T-helper 17 cell (primary cell): ENCODE measurements at places on chromosomes 2 and 18. TPM values are rescaled to one million over a fixed set of nuclear protein-coding genes. Genes with fewer than 3 reads are reported as not detected.
A peak's percentile ranks its signal among the peaks of the same experiment; 100 is the strongest.

The ACMSD gene
- not detected for total RNA-seq

DNA sequence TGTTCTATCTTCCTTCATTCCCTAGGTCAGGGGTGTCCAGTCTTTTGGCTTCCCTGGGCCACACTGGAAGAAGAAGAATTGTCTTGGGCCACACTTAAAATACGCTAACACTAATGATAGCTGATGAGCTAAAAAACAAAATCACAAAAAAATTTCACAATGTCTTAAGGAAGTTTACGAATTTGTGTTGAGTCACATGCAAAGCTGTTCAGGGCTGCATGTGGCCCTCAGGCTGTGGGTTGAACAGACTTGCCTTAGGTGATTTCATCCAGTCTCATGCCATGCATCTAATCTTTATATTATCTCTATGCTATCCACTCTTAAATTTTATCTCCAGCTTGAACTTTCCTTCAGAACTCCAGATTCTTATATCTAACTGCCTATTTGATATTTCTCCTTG is 80.1 kb downstream of the CCDC85A start:
- H3K27ac ChIP-seq: no peak overlapping the region
- no peak for DNase-seq
- H3K27me3 ChIP-seq: no peaks in the 10 kb centered on the region
- no peak overlapping the region for H3K4me3 ChIP-seq
- H3K36me3 ChIP-seq: no peaks in the 10 kb centered on the region

DNA sequence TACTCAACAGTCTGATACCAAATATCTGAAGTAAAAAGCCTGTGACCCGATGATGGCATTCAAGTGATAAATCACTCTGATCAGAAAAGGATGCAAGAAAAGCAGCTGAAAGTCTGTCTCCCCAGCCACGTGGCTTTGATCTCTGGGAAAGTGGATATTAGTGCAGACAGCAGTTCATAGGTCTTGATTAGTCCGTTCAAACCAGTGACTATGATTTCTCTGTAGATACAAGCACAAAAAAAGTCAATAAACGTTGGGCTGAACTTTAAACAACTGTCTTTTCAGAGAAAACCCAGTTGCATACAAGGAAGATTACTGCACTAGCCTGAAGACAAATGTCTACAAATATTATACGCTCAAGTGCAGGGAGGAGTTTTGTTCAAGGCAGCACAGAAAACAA is 107.7 kb upstream of the CDC42EP3 start:
- H3K36me3 ChIP-seq: peaks cover 5% of the 10 kb centered on the region
- H3K4me3 ChIP-seq: no peak overlapping the region
- DNase-seq: no peak
- H3K4me1 ChIP-seq: no peaks in the 10 kb centered on the region

- no peak for DNase-seq
- H3K27me3 ChIP-seq: no peaks in the 10 kb centered on the region
- H3K36me3 ChIP-seq: no peaks in the 10 kb centered on the region
- no peaks in the 10 kb centered on the region for H3K4me1 ChIP-seq
- H3K27ac ChIP-seq: no peak overlapping the region
- H3K4me3 ChIP-seq: no peak overlapping the region
Observed at GRCh38 chr2:4967206-4967605, 725.0 kb upstream of the SOX11 start.

GRCh38 chr2:239326831-239327535 is 73.8 kb downstream of the HDAC4 start:
- no peaks in the 10 kb centered on the region for H3K27me3 ChIP-seq
- peak overlapping the region; percentile 93 for H3K27ac ChIP-seq
- peaks cover 51% of the 10 kb centered on the region for H3K4me1 ChIP-seq
- peaks cover 4% of the 10 kb centered on the region for H3K36me3 ChIP-seq
- peak; percentile 61 for DNase-seq

GRCh38 chr2:179250095-179250494 is 14.5 kb downstream of the SESTD1 start:
- no peak overlapping the region for H3K27ac ChIP-seq
- H3K4me1 ChIP-seq: peaks cover 11% of the 10 kb centered on the region

DNA sequence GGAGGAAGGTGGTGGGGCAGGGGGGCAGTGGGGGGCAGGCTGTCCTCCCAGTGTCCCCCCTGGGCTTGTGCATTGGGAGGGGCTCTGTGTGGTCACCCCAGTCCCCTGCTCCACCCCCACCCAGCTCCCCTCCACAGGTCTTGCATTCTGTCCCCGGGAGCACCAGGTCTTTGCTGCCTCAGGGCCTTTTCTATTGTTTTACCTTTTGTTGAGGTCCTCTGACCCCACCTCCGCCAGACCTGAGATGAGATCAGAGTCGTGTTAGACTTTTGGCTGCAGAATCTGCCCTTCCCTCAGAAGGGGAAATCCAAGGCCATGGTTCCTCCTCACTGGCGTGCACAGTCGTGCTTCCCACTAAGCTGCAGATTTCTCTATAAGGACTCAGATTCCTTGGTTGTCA is 20.8 kb downstream of the ATG4B start:
- no peak for DNase-seq
- no peak overlapping the region for H3K4me3 ChIP-seq
- H3K4me1 ChIP-seq: peaks cover 3% of the 10 kb centered on the region
- H3K27ac ChIP-seq: no peak overlapping the region
- no peaks in the 10 kb centered on the region for H3K27me3 ChIP-seq

DNA sequence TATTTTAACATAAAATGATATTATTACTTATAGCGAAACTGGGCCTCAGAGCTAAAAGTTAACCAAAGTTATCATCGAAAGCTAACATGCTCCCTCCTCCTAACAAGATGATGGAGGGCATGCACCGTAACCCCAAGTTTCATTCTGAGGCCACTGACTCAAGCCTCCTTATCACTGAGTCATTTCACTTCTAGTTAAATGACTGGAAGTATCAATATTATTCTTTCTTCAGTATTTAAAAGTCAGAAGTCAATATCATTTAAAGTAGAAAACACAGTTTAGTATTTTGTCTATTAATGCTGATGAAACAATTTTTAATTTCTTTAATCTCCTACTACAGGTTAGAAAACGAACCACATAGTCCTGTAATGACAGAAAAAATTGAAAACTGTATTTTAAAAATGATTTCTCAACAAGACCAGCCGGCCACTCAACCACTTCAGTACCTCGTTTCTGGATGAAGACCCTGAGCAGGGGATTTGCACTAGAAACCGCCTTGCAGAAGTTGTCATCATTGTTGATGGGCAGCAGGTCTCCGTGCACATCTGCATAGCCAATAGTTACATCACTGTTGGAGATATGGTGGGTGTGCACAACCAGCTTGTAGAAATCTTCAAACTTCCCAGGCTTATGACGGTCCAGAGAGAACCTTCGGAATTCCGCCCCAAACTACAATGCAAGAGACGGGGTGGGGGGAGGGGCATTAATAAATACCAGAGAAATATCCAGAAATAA is 44.9 kb downstream of the PARD6G start:
- DNase-seq: no peak
- peaks cover 7% of the 10 kb centered on the region for H3K36me3 ChIP-seq
- peaks cover 3% of the 10 kb centered on the region for H3K4me1 ChIP-seq

DNA sequence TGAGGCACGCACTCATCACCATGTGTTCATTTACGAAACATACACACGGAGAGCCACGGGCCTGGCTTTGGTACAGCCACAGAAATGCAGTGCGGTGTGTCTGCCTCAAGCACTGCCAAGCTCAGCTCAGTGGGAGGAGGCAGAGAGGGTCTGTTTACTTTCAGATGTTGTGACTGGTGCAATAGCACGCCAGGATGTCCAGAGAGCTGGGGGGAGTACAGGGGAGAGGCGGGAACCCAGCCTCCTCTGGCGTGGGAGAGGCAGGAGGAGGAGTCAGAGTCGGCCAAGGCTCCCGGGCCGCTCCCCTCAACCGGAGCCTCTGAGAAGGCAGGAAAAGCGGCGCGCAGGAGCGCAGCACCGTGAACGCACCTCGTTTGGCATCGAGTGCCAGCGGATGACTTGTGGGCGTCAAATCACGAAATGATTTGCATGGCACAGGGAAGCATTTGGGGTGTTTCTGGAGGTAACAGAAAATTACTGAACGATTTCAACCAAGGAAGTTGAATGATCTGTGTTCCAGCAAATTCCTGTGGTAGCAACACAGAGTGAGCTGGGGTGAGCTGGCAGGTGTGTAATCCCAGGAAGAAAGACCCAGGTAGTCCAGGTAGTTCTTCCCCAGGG is 143.0 kb downstream of the ZNF516 start:
- H3K27me3 ChIP-seq: peaks cover 8% of the 10 kb centered on the region
- H3K4me1 ChIP-seq: peaks cover 9% of the 10 kb centered on the region
- no peaks in the 10 kb centered on the region for H3K36me3 ChIP-seq
- H3K27ac ChIP-seq: no peak overlapping the region

DNA sequence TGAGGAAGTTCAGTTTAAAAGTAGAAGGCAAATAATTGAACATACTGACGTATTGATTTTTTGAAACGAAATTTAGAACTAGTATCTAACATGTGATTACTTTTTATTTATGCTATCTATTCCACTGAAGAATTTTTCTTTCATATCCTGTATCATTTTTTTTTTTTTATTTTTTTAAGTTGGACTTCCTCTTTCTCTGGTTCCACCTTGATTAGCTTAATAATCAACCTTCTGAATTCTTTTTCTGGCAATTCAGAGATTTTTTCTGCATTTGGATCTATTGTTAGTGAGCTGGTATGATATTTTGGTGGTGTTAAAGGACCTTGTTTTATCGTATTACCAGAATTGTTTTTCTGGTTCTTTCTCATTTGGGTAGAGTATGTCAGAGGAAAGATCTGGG is 411.2 kb downstream of the SOX11 start:
- no peak for DNase-seq
- no peaks in the 10 kb centered on the region for H3K36me3 ChIP-seq
- H3K27ac ChIP-seq: no peak overlapping the region

GRCh38 chr18:74692367-74693013 is 94.8 kb downstream of the ZNF407 start:
- H3K36me3 ChIP-seq: peaks cover 4% of the 10 kb centered on the region
- DNase-seq: no peak
- H3K27me3 ChIP-seq: no peaks in the 10 kb centered on the region
- H3K27ac ChIP-seq: no peak overlapping the region
- H3K4me1 ChIP-seq: peaks cover 9% of the 10 kb centered on the region

- H3K4me3 ChIP-seq: no peak overlapping the region
- no peak for DNase-seq
- no peaks in the 10 kb centered on the region for H3K27me3 ChIP-seq
- H3K36me3 ChIP-seq: peaks cover 15% of the 10 kb centered on the region
Observed at GRCh38 chr2:169909376-169909775, 82.1 kb downstream of the UBR3 start.

DNA sequence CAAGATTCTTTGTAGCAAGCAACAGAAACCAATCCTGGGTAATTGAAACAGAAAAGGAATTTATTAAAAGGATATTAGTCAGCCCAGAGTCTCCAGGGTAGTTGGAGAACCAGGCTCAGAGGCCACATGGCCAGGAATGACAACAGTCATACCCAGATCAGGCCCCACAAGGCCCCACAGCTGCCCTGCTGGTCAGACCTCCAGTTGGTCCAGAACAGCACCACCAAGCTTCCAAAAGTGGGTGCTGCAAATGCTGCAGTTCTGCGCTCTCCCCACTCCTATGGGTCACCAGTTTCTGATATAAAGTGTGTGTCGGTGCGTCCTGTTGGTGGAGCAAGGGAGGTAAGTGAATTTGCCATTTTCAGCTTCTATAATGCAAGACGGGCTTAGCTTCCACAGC is 29.9 kb downstream of the KLHL29 start:
- no peaks in the 10 kb centered on the region for H3K4me1 ChIP-seq
- peaks cover 8% of the 10 kb centered on the region for H3K27me3 ChIP-seq
- H3K4me3 ChIP-seq: no peak overlapping the region
- peaks cover 3% of the 10 kb centered on the region for H3K36me3 ChIP-seq

The PIEZO2 gene
- not detected for total RNA-seq

DNA sequence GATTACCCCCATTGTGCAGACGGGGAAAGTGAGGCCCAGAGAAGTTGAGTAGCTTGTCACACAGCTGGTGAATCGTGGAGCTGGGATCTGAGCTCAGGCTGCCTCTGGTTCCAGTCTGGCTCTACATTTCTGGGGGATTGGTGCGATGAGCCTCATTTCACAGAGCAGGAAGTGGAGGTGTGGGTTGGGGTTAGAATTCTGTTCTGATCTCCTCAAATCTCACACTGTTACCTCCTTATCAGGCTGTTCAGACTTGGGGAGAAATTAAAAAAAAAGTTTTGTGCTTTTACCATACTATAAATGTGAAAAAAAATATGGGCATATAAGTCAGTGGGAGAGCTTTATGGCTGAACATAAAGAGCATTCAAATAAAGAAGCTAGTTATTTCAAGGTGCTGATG is 21.6 kb downstream of the SH3RF3 start:
- peaks cover 2% of the 10 kb centered on the region for H3K4me1 ChIP-seq
- H3K27me3 ChIP-seq: peaks cover 41% of the 10 kb centered on the region
- no peak for DNase-seq
- H3K36me3 ChIP-seq: no peaks in the 10 kb centered on the region
- H3K4me3 ChIP-seq: no peak overlapping the region

The FAM110C gene
- total RNA-seq: 0.26 TPM

- no peak for DNase-seq
- no peak overlapping the region for H3K27ac ChIP-seq
- peaks cover 26% of the 10 kb centered on the region for H3K27me3 ChIP-seq
- no peaks in the 10 kb centered on the region for H3K36me3 ChIP-seq
- H3K4me1 ChIP-seq: no peaks in the 10 kb centered on the region
Observed at GRCh38 chr2:215861607-215862350, 151.6 kb downstream of the MREG start.

- peaks cover 3% of the 10 kb centered on the region for H3K36me3 ChIP-seq
- DNase-seq: no peak
- no peak overlapping the region for H3K4me3 ChIP-seq
- peaks cover 52% of the 10 kb centered on the region for H3K27me3 ChIP-seq
- no peak overlapping the region for H3K27ac ChIP-seq
Observed at GRCh38 chr2:70732766-70733645, 35.0 kb downstream of the ADD2 start.

- H3K4me1 ChIP-seq: peaks cover 52% of the 10 kb centered on the region
- H3K36me3 ChIP-seq: no peaks in the 10 kb centered on the region
- DNase-seq: no peak
- H3K27ac ChIP-seq: peak overlapping the region; percentile 98
- peak overlapping the region; percentile 98 for H3K4me3 ChIP-seq
- H3K27me3 ChIP-seq: no peaks in the 10 kb centered on the region
Observed at GRCh38 chr2:186486651-186487647, 889 bp downstream of the ZC3H15 start.

The ABHD1 gene
- 0.65 TPM for total RNA-seq

- no peak for DNase-seq
- H3K4me1 ChIP-seq: peaks cover 13% of the 10 kb centered on the region
- H3K36me3 ChIP-seq: no peaks in the 10 kb centered on the region
- H3K27ac ChIP-seq: no peak overlapping the region
Observed at GRCh38 chr2:219444566-219445091, 10.0 kb downstream of the SPEG start.

The ASIC4 gene
- total RNA-seq: not detected

The ZSWIM2 gene
- not detected for total RNA-seq
